ENCODE measurements at places on chromosomes 5 and 9.

DNA sequence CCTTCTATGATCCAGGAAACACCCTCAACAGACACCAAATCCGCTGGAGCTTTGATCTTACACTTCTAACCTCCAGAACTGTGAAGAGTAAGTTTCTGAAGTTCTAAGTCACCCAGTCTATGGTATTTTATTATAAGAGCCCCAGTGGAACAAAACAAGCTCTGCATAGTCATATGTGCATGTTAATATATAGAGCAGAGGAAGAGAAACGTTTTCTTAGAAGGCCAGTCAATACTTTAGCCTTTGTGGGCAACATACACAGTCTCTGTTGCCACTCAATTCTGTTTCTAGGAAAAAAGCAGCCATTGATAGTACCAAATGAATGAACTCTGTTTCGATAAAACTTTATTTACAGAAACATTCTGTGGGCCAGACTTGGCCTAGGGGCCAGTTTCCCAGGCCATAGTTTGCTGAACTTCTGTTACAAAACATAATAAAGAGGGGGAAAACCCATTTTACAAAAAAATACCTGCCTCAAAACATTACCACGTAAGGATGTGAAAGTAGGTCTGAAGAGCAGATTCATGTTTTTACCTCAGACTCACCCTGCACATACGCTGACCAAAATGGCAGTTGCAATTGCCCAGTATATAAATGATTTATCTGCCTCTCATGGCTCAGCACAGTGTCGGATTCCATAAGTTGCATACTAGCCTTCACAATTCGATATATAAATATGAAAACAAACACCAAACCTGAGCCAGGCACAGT lies 350.5 kb downstream of the SLIT3 start:
- DNase-seq: no peak

DNA sequence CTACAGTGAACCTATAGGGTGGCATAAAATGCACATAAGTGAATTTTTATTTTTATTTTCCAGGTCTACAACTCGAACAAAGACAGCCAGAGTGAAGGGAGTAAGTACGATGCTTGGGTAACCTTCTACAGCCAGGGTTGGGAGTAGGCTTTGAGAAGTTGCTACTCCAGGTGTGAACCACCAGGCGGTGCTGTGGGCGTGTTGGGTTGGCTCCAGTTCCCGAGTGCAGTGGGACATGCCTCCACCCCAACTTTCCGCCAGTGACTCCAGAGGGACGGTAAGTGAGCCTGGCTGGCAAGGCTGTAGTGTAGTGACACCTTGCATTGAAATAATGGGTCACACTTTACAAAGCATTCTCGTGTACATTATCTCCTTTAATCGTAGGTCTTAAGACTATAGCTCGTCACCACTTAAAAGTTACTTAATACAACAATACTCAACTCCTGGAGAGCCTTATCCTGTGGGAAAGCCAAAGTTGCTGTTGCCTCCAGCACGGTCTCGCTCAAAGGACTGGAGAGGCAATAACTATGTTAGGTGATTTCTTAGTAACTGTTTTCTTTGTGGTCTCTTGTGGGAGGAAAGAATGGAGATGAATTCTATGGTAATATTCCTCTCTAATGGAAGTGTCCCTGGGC lies 244.0 kb downstream of the ARHGAP26 start:
- DNase-seq: no peak

DNA sequence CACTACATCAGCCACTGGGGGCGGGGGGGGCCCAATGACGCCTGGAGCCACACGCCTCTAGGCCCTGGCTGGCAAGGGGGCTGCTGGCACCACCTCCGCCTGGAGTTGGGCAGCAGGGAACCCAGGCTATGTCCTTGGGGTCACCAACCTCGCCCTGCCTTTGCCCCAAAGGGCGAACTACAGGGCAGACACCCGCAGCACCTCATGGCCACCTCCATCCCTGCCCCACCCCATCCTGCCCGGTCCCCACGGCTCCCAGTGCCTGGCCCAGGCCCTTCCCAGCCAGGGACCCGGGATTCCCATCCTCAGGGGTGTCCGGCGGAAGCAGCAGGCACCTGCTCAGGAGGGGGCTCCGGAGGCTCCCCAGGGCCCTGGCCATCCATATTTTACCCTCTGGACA lies 37.0 kb downstream of the NACC2 start:
- DNase-seq: no peak

GRCh38 chr9:132063281-132063680 lies 16.4 kb downstream of the MED27 start:
- DNase-seq: no peak

GRCh38 chr5:122500245-122501088 lies 188.4 kb downstream of the SNCAIP start:
- DNase-seq: no peak

- DNase-seq: no peak
Observed at GRCh38 chr9:37968228-37968701, 64.3 kb upstream of the SLC25A51 start.
